Pulmonary artery endothelial cell (primary cell): ENCODE measurements at places on chromosomes 5 and 9. TPM values are rescaled to one million over a fixed set of nuclear protein-coding genes. Genes with fewer than 3 reads are reported as not detected.

The ARHGEF28 gene
- total RNA-seq: 74.8 and 113 TPM in 2 replicates

The SLC25A2 gene
- total RNA-seq: 0.13 and 0.32 TPM in 2 replicates

The CDKN2B-AS1 gene
- 0.39 and 0.66 TPM in 2 replicates for total RNA-seq

The ADAMTS19 gene
- total RNA-seq: not detected in 2 replicates

The PIK3R1 gene
- 37.3 and 41.7 TPM in 2 replicates for total RNA-seq

The PCDHGC3 gene
- 9.0 and 14.7 TPM in 2 replicates for total RNA-seq
